ENCODE measurements at places on chromosomes 3 and 15. TPM values are rescaled to one million over a fixed set of nuclear protein-coding genes. Genes with fewer than 3 reads are reported as not detected.

DNA sequence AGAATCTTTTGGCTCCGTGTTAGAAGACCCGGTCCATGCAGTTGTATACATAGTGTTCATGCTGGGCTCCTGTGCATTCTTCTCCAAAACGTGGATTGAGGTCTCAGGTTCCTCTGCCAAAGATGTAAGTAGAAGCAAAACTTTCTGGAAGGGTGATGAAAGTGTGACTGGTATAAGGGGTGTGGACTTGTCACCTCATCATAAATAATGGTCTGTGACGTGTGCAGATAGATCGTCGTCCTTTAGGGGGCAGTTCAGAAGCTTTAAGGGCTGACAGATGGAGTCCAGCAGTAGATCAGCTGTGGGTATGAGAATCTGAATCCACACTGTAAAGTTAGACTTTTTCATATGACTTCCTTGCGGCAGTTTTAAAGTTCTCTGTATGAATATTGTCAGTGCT is 15.3 kb downstream of the SEC61A1 start:
- no peak for DNase-seq

DNA sequence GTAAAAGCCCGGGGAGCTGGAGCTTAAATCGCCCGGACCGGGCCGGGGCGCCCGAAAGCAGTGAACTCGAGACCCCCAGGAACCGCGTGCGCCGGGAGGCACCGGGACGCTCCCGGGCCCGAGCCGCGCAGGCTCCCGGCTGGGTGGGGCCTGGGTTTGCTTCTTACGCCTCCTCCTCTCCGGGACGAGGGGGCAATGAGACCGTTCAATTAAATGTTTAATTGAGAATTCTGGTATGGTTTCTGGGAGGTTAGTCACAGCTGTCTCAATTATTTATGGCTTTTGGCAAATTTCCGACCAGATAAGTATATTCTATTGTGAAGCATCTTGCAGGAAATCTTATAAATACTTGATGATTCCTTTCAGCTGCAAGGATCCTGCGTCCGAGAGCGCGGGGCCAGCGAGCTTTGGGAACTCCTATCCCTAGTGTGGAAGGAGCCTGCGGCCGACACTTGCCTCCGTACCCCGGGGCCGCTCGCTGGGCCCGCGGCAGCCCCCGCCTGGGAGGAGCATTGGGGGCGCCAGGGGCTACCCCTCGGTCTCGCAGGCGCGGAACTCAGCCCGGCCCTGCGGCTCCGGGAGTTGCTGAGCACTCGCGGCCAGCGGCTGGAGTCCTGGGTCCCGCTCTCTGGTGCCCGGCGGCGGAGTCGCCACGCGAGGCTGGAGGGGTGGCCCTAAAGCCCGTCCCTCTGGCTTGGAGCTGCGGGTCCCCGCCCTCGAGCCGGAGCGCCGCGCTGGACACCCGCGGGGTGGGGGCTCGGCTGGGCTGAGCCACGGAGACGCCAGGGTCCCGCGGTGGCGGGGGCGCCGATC is 10.3 kb downstream of the ISL2 start:
- DNase-seq: no peak

GRCh38 chr3:42743204-42743995 is 29.7 kb downstream of the CCDC13 start:
- DNase-seq: no peak

DNA sequence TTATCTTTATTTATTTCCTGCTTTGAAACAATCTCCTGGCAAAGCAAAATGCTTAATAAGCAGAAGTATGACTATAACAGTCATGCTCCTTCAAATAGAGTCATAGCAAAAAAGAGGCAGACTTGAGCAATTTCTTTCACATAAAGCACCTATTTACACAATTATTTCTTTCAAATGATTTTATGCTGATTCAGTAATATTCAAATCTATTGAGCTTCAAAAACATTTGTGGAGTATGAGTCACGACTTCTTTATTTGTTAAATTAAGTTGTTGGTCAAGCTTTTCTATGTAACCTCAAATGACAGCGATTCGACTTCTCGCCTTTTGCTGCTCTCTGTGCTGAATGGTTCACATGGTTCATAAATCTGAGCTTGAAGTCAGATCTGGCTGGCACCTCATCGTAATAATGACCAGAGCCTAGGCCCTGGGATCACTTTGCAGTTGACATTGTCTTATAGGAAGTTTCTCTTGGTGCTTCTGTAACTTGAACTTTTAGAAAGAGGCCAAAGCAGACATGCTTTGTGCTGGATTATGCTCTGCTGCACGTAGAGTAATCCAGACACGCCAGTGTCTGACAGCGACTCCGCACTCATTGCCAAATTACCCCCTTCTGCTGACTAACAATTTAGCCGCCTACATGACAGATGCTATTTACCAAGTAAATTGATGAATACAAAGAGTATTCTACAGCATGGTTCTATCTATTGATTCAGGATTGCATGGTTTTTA is 139.0 kb downstream of the MCTP2 start:
- no peak for DNase-seq

DNA sequence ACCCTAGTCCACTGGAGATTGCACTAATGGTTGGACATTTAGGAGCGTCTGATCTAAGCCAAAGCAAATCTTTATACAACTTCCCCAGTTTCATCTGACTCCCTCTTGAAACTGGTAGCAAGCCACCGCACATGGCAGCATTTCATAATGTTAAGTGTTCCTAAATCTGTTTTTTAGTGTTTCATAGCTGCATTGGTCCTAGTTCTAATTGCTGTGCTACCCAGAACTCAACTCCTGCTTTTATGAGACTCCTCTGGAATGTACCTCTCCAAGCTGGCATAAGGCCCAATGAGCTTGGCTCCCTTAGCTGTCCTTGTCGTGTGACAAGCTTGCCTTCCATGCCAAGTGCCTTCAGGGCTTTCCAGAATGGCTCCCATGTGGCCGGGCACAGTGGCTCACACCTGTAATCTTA is 65.3 kb upstream of the FLNB start:
- no peak for DNase-seq

DNA sequence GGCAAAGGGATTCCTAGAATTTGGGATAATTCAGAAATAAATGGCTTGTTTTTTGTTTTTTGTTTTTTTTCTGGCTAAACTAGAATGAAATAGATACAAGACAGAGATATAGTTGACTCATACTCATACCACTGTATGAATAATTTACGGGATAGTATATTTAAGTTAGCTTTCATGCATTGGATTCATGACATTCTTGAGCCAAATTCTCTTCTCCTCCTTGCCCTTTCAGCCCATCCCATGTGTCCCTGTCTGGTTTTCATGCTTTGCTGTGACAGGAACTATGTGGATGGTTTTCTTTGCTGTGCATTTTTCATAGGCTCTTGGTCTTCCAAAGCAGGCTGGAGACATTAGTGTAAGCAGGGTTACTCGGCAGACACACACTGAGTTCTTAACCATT is 66.6 kb upstream of the UMPS start:
- DNase-seq: no peak

DNA sequence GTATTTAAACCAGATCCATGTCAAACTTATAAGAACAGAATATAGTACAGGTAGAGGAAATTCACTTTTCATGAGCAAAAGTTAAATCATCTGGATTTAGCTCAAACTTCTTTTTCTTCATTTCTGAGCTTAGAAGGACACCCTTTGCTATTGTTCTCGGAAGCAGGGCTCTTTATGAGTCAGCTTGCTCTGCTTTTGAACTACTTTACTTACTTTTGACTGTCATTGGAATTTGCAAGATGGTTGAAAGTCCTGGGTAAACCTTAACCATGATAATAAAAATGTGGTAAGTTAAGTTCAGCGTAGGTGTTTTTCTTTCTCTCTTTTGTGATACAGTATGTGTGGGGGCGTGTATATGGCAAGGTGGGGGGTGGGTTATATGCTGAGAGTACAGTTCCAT is 312.7 kb upstream of the DPH6 start:
- no peak for DNase-seq

- DNase-seq: no peak
Measured at GRCh38 chr3:20323307-20323927, 137.4 kb upstream of the SGO1 start.

CD200 gene
- 17.9 TPM for total RNA-seq

SNX22 gene
- 0.61 TPM for total RNA-seq

TPRG1 gene
- total RNA-seq: 29.6 TPM

PLA2G4E gene
- total RNA-seq: not detected

LEO1 gene
- 38.2 TPM for total RNA-seq

TMIE gene
- total RNA-seq: not detected

ZNF80 gene
- 1.8 TPM for total RNA-seq

TNIK gene
- total RNA-seq: 15.9 TPM

SPPL2A gene
- total RNA-seq: 105 TPM

SPATA12 gene
- total RNA-seq: not detected

AMOTL2 gene
- not detected for total RNA-seq

BFSP2 gene
- not detected for total RNA-seq

Measured in CD8-positive, alpha-beta memory T cell (primary cell).